ENCODE measurements at places on chromosomes 13 and 19.

DNA sequence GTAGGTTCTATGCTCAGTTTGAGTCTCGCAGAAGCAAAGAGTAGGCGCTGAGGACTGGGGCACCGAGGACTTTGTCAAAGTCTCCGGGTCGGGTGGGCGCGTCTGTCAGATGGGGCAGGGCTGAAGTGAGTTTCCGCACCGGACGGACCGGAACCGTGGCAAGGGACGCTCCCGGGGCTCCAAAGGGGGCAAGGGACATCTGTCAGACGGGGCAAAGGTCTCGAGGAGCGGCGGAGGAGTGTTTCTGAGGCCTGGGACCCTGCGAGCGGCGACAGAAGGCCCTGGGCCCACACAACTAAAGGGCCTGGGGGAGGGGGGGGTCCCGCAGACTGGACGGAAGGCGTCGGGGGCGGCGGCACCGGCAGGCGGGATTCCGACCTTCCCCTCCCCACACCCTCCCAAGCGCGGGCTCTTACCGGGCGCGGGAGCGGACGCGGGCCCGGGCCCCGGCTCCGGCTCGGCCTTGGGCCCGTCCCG, 13.3 kb upstream of the AKAP8L start:
- DNase-seq: no peak

DNA sequence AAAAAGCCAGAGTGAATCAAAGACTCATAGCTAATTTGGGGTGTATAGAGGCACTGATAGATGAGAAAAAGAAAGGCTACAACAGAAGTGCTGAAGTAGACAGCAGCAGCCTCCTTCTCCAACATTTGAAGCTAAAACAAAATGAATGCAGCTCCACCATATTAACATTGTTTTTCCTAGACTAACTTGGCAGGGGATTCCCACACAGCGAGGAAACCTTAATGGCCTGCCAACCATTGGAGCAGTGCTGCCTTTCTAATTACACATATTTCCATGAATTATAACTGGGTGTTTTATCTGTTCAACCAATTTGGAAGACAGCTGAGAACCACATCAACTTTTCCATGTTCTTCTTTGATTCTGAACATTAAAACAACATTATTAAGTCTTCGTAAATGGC, 478.6 kb downstream of the LIG4 start:
- no peak for DNase-seq

GRCh38 chr13:43848001-43848649, 31.4 kb downstream of the CCDC122 start:
- DNase-seq: no peak

DNA sequence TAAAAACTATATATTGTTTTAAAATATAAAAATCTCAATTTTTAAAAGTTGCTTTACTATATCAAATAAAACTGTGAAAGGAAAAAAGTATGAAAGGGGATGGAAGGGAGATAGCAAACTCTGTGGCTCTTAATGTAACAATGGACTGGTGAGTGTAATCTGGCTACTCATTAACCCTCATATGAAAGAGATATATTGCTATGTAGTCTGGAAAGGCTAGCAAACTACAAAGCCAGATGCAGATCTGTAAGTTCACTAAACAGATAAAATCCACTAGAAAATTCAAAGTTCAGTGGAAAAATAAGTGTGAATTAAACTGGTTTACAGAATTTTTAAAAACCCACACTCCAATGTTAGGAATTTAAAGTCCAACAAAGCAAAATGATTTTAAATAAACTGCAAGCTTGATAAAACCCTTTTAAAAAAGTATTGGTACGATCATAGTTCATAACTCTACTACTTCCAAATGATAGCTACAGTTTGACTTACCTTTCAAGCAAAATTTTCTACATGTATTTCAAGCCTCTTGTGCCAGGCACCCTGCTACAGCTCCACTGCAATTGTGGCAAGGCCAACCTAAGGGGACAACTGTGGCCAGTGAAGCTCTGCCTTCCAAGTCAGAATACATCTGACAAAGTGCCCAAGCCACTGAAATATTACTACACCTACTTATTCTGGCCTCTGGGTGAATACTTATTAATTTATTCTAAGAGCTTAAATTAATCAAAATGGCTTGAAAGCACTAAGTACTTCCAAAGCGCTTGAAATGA, 647 bp upstream of the ELF1 start:
- no peak for DNase-seq

- no peak for DNase-seq
Observed at GRCh38 chr19:29318581-29318980, 105.6 kb upstream of the UQCRFS1 start.

GRCh38 chr19:20233105-20233504, 66.1 kb downstream of the ZNF486 start:
- DNase-seq: no peak

DNA sequence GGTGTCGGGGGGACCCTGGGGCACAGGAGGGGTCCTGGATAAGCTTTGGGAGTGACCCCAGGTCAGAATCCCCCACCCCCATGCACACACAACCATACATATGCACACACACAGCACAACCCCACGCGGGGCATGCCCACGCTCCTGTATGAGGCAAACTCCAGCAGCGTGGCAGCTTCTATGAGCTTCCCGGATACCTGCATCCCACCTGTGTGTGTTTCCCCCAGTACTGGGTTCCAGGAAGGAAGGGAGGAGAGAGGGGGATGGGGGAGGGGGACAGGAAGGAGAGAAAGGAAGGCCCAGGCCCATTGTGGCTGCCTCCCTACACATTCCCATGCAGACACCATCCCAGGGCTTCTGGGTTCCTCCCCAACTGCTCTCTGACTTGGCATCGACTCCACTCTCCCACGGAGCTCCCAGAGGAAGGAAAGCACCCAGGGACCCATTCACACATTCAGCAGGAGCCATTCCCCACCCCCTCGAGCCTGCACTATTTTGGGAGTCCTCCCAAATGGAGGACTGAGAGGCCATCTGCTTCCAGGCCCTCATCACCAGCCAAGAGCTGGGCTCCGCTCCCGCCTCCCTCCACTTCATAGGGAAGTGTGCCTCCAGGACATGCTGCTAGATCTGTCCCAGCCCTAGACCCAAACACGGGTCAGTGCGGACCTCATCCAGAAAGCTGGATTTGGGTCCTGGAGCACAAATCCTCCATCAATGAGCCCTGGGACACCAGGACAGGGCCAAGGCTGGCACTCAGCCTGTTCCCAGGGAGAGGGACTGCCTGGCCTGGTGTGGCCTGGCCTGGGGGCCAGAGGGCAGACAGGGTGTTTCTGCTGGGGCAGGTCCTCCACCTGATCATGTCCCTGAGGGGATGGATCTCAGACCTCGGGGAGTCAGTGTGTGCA, 13.2 kb downstream of the PRR36 start:
- no peak for DNase-seq

- no peak for DNase-seq
Observed at GRCh38 chr19:35265126-35265899, 3.4 kb upstream of the USF2 start.

GRCh38 chr19:29263305-29264135, 50.6 kb upstream of the UQCRFS1 start:
- peak; percentile 43 for DNase-seq

DNA sequence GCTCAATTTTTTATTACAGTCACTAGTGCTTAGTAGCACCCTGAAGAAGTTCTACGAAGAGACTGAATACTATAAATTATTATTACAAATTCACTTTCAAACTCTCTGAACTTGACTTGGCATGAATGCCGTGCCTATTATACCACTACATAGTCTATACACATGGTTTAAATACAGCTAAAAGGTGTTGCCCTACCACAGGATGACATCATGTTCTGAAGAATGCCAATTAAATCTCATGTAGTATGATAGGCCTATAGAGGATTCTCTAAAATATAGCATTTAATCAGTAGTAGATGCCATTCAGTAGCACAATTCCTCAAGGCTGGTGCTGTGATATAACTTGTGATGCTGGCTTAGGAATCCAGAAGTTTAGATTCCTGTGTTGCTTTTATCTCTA, 16.7 kb upstream of the POSTN start:
- DNase-seq: no peak

GRCh38 chr19:41988947-41989346, 5.1 kb downstream of the ATP1A3 start:
- DNase-seq: no peak

DNA sequence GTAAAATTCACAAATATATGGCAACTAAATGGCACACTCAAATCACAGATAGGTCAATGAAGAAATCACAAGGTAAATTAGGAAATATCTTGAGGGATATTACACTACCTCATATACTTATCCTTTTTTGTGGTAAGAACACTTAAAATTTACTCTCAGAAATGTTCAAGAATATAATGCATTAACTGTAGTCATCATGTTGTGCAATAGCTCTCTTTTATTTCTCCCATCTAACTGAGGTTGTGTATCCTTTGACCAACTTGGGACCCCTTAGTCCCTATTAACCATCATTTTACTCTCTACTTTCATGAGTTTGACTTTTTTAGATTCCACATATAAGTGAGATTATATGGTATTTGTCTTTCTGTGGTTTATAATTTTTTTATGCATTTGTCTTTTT, 52.6 kb downstream of the WTIP start:
- DNase-seq: no peak

DNA sequence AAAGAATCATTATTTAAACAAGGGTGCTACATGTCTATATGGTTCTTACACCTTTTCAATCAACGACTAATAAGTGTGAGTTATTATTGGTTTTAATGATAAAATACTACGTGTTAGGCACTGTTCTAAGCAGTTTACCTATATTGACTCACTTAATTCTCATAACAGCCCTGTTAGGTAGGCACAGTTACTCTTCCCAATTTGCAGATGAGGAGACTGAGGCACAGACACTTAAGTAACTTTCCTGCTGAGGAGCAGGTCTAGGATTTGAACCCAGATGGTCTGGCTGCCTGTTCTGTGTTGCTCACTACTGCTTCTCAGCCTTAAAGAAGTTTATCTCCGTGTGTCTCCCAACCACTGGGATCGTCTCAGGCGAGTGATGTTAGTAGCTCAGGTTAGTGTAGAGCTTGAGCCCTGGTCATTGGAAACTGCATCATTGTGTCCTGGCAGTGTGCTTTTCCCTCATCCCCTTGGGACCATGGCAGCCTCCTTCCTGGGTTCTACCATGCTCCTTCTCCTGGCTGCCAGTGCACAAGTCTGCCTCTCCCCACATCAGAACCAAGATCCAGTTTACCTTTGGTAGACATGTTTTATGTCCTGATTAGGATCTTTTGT, 10.9 kb downstream of the UBAC2 start:
- DNase-seq: no peak

DNA sequence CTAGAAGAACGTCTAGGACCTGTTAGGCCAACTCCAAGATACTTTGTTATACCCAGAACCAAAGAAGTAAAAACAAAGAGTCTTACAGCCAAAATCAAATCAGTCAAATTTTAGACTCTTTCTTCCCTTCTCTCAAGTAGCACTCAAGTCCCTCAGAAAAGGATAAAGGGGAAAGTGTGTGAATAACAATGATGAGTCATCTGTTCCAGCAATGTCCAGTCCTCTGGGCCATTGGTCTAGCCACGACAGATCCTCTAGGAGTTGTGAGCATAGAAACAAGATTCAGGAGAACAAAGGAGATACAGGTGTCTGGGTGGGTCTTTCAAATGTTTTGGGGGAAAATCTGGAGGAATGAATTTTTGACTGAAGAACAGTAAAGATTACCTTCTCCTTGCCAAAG, 36.3 kb downstream of the STOML3 start:
- DNase-seq: no peak

DNA sequence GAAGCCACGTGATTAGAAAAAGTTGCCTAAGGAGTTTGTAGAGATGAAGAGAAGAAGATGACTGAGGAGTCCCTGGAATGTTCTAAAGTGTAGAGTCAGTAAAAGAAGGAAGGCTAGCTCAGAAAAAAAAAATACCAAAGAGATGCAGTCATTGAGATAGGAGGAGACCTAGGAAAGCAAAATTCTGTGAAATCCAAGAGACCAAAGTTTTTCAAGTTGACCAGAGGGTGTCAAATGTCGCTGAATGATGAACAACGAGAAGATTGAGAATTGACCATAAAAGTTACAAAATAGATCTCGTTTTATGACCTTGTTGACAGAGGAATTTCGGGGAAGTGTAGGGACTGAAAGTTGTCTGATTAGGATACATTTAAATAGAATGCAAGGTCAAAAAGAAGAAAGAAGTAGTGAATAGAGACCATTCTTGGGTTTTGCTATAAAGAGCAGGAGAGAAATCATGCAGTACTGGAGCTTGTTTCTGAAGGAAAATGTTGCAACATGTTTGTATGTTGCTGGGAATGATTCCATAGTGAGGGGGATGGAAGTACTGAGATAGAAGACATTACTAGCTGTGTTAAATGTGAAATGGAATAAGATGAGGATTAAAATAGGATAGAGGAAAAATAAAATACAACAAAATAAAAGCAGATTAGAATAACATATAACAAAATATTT, 30.2 kb upstream of the HTR2A start:
- no peak for DNase-seq

- no peak for DNase-seq
Observed at GRCh38 chr19:6987850-6988249, 33.4 kb downstream of the MBD3L2B start.

GRCh38 chr13:23754997-23755396, 134.2 kb downstream of the MIPEP start:
- no peak for DNase-seq

DNA sequence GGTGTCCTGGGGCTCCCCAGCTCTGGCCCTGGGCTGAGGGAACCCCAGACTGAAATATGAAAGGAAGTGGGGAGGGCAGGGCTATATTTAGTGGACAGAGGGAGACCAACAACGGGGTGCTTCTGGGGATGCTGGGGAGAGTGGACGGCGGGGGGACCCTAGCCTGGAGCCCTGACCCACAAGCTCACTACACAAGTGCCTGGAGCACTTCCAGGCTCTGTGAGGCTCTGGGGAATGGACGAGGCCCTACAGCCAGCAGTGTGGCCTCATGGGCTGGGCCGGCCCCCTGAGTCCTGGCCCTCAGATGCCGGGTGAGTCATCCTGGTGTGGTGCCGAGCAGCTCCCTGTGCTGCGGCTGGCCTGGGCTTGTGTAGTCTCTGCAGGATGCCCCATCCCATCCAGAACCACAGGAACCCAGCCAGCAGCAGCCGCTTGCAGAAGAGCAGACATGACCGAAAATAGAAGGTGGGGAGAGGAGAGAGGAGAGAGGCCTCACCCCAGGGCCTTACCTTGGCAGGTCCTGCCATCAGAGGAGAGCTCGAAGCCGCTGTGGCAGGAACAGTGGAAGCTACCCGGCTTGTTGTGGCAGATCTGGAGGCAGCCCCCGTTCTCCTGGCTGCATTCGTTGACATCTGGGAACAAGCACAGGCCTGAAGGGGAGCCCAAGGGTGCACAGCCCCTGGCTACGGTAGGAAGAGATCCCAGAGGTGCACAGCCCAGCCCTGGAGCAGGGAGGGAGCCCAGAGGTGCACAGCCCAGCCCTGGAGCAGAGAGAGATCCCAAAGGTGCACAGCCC, 26.1 kb downstream of the GAS6 start:
- no peak for DNase-seq

- DNase-seq: no peak
Observed at GRCh38 chr19:41911889-41912731, 16.1 kb downstream of the ERFL start.

GRCh38 chr19:40962460-40962961, 28.6 kb upstream of the CYP2B6 start:
- DNase-seq: no peak

- DNase-seq: no peak
Observed at GRCh38 chr19:3612901-3613741, 6.4 kb upstream of the TBXA2R start.

Data from activated T-cell treated with anti-CD3 and anti-CD28 coated beads, Interleukin-2, amount 50 U/mL, for 4 hours (primary cell).